WTC11 (cell line): ENCODE measurements at places on chromosomes 6 and 20.

- no peaks in the 10 kb centered on the region for H3K27me3 ChIP-seq
- H3K36me3 ChIP-seq, result peaks cover 3% of the 10 kb centered on the region
- H3K4me3 ChIP-seq, result no peak overlapping the region
- H3K4me1 ChIP-seq, result peaks cover 10% of the 10 kb centered on the region; the same call in 1 of the 2 replicates
- H3K27ac ChIP-seq, result no peak overlapping the region
Measured at GRCh38 chr6:169082817-169083507, 170.7 kb downstream of the THBS2 start.

- peaks cover 37% of the 10 kb centered on the region for H3K4me1 ChIP-seq
- no peak overlapping the region for H3K4me3 ChIP-seq
- H3K27me3 ChIP-seq, result no peaks in the 10 kb centered on the region
- H3K36me3 ChIP-seq, result peaks cover 9% of the 10 kb centered on the region; the same call in 1 of the 2 replicates
Measured at GRCh38 chr20:31674895-31675827, 37.4 kb downstream of the COX4I2 start.

DNA sequence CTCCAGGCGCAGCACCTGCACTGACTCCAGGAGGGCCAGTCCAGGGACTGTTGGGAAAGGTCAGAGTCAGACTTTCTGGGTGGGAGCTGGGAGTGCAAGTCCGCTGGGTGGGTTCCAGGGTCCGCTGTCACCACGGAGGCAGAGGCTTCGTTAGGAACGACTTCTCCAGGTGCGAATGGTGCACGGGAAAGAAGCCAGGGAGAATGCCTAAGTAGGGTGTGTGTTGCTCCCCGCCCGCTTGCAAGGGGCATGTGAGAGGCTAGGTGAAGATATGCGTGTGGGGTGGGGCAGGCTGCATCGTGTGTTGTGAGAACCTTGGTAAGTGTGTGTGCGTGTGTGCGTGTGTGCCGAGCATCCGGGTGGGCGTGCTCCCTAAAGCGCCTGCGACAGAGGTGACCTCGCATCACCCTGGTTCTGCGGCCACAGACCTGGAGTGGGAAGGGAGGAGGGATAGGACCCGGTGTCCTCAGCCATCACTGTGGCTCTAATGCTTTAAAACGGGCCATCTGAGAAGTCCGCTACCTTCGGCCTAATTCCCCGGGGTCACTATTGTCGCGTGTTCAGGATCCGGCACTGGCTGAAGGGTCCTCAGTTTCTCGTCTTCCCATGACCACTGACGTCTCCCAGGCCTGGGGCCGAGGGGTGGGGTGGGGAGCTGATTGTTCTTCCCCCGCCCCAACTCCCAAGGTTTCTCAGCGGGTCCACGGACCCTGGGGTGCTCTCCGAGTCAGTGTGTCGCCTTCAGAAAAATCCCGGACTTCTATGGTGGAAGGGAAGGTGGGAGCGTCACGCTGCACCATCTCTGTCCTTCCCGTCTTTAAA, 6.1 kb downstream of the SLC32A1 start:
- H3K4me3 ChIP-seq, result peak overlapping the region; percentile 74
- no peak overlapping the region for H3K27ac ChIP-seq
- H3K27me3 ChIP-seq, result peaks cover 99% of the 10 kb centered on the region
- no peaks in the 10 kb centered on the region for H3K36me3 ChIP-seq
- H3K4me1 ChIP-seq, result peaks cover 53% of the 10 kb centered on the region

DNA sequence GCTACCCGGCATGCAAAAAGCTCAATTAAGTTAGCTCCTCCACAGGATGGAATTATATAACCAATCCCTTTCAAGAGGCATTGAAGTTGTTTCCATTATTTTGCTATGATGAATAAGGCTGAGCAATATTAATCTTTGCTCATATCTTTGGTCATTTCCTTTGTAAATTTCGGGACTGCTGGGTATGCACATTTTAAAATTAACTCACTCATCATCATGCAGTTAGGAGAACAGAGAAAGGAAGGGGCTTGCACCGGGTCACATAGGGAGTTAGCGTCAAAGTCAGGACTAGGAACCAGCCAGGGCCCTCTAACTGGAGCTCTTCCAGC, 430 bp upstream of the FAM110A start:
- H3K27ac ChIP-seq, result no peak overlapping the region
- peak overlapping the region; percentile 76 for H3K4me3 ChIP-seq
- peaks cover 4% of the 10 kb centered on the region for H3K36me3 ChIP-seq
- DNase-seq, result no peak
- H3K27me3 ChIP-seq, result peaks cover 20% of the 10 kb centered on the region

GRCh38 chr6:105178110-105178509, 1.7 kb downstream of the POPDC3 start:
- H3K27me3 ChIP-seq, result peaks cover 33% of the 10 kb centered on the region
- no peak overlapping the region for H3K27ac ChIP-seq
- H3K4me1 ChIP-seq, result peaks cover 26% of the 10 kb centered on the region

GRCh38 chr20:40218316-40218969, 470.6 kb downstream of the MAFB start:
- peaks cover 11% of the 10 kb centered on the region for H3K4me1 ChIP-seq
- H3K27me3 ChIP-seq, result no peaks in the 10 kb centered on the region
- no peak overlapping the region for H3K27ac ChIP-seq
- no peak for DNase-seq

GRCh38 chr6:49606721-49607390, 29.8 kb downstream of the RHAG start:
- DNase-seq, result no peak
- no peak overlapping the region for H3K4me3 ChIP-seq
- no peaks in the 10 kb centered on the region for H3K36me3 ChIP-seq
- H3K4me1 ChIP-seq, result peaks cover 27% of the 10 kb centered on the region
- H3K27ac ChIP-seq, result no peak overlapping the region

- peaks cover 17% of the 10 kb centered on the region for H3K27me3 ChIP-seq
- no peaks in the 10 kb centered on the region for H3K36me3 ChIP-seq
- no peak for DNase-seq
- H3K4me1 ChIP-seq, result peaks cover 11% of the 10 kb centered on the region
- H3K4me3 ChIP-seq, result peak overlapping the region; percentile 84
Measured at GRCh38 chr6:96923400-96923799, 1.1 kb upstream of the KLHL32 start.

- peaks cover 7% of the 10 kb centered on the region for H3K36me3 ChIP-seq
- H3K4me1 ChIP-seq, result peaks cover 59% of the 10 kb centered on the region
- peak overlapping the region; percentile 72 for H3K27ac ChIP-seq
- DNase-seq, result peak; percentile 40
- H3K27me3 ChIP-seq, result peaks cover 6% of the 10 kb centered on the region; the same call in 1 of the 2 replicates
Measured at GRCh38 chr6:29680416-29680815, 536 bp downstream of the ZFP57 start.

- no peak overlapping the region for H3K27ac ChIP-seq
- H3K27me3 ChIP-seq, result peaks cover 2% of the 10 kb centered on the region
- H3K4me3 ChIP-seq, result no peak overlapping the region
- H3K4me1 ChIP-seq, result peaks cover 9% of the 10 kb centered on the region
- DNase-seq, result no peak
- no peaks in the 10 kb centered on the region for H3K36me3 ChIP-seq
Measured at GRCh38 chr20:58076405-58076804, 152.0 kb downstream of the ANKRD60 start.

GRCh38 chr20:61812121-61812844, 253.4 kb downstream of the TAF4 start:
- peaks cover 4% of the 10 kb centered on the region; the same call in 1 of the 2 replicates for H3K4me1 ChIP-seq
- H3K27ac ChIP-seq, result no peak overlapping the region
- H3K36me3 ChIP-seq, result no peaks in the 10 kb centered on the region
- no peak for DNase-seq

DNA sequence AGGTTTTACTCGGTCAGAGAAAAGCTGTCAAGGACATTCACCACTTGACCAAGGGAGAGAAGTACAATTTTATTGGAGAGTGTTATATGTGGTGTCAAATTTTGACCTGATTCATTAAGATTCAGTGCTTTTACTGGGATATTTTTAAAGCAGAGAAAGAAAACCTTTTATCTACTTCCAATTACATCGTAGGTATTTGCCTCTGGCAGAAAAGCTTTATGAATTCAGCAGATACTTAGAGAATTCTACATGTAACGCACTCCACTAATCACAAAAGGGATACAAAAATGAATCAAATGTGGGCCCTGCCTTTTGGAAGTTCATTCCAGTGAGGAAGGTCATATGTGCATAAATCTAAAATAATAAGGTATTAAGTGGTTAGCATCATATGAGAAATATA, 133.7 kb downstream of the STXBP5 start:
- H3K4me1 ChIP-seq, result 0 out of 2 replicates have a peak, but pooled peaks cover 2% of the 10 kb centered on the region
- no peaks in the 10 kb centered on the region for H3K36me3 ChIP-seq
- no peak overlapping the region for H3K4me3 ChIP-seq

- no peak for DNase-seq
- H3K27ac ChIP-seq, result no peak overlapping the region
- no peaks in the 10 kb centered on the region for H3K27me3 ChIP-seq
- H3K36me3 ChIP-seq, result no peaks in the 10 kb centered on the region
- no peak overlapping the region for H3K4me3 ChIP-seq
- peaks cover 18% of the 10 kb centered on the region for H3K4me1 ChIP-seq
Measured at GRCh38 chr6:129684323-129684884, 25.6 kb downstream of the ARHGAP18 start.

DNA sequence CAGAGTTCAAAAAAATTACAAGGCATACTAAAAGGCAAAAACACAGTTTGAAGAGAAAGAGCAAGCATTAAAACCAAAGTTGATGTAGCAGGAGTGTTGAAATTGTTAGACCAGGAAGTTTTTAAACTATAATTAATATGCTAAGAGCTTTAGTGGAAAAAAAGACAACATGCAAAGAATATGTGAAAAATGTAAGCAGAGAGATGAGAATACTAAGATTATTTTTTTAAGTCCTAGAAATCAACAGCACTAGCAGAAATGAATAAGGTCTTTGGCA, 192.6 kb downstream of the ERMARD start:
- no peak for DNase-seq
- no peaks in the 10 kb centered on the region for H3K4me1 ChIP-seq
- H3K36me3 ChIP-seq, result peaks cover 3% of the 10 kb centered on the region; the same call in 1 of the 2 replicates
- peaks cover 23% of the 10 kb centered on the region for H3K27me3 ChIP-seq
- no peak overlapping the region for H3K27ac ChIP-seq

DNA sequence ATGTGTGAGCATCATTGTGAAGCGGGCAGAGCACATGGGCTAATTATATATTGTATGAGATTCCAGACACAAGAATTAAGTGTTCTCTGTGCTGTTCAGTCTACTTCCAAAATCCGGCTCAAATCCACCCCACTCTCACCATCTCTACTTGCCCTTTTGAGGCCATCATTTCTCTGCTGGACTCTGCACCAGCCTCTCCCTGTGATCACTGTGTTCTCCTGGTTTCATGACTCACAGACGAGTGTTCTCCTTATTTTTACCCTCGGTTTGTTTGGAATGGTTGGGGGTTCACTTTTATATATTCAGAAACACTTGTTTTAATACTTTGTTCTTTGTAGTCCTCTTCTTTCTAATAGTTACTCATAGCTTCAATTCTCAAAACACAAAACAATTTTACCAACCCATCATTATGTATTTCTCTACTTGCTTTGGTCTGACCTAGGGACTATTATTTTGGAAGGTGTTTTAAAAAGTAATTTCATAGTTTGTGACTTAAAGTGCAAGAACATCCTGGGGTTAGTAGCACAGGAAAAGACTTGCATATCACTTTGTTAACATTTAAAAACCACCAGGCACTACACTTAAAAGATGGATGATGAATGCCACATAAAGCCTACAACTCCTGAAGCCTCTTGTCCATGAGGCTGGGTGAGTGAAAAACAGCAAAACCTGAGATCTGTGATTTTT, 82.7 kb downstream of the UST start:
- H3K4me1 ChIP-seq, result peaks cover 65% of the 10 kb centered on the region
- peak overlapping the region; percentile 24; the same call in 1 of the 2 replicates for H3K27ac ChIP-seq
- H3K4me3 ChIP-seq, result no peak overlapping the region
- peaks cover 10% of the 10 kb centered on the region for H3K36me3 ChIP-seq
- no peaks in the 10 kb centered on the region for H3K27me3 ChIP-seq

DNA sequence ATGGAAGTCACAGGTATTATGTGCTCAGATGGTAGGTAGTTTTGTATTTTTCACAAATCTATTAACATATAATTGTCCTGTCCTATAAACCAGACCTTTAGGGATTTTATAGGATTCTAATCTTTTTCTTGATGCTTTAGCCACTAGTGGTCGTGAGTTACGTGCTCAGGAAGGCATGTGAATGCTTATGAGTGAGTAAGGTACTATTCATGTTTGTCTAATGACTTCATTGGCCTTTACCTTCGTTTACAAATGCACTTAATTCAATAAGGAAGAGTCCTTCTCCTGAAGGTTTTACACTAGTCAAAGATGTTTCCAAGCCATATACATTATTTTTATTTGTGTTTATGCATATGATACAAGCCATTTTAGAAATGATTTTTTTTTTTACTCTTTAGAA, 23.0 kb downstream of the PACRG start:
- H3K36me3 ChIP-seq, result no peaks in the 10 kb centered on the region
- peaks cover 5% of the 10 kb centered on the region; the same call in 1 of the 2 replicates for H3K4me1 ChIP-seq
- H3K4me3 ChIP-seq, result no peak overlapping the region
- no peaks in the 10 kb centered on the region for H3K27me3 ChIP-seq
- H3K27ac ChIP-seq, result no peak overlapping the region

GRCh38 chr6:71349395-71349794, 60.8 kb downstream of the OGFRL1 start:
- no peaks in the 10 kb centered on the region for H3K27me3 ChIP-seq
- H3K27ac ChIP-seq, result no peak overlapping the region
- no peak overlapping the region for H3K4me3 ChIP-seq
- H3K36me3 ChIP-seq, result no peaks in the 10 kb centered on the region

DNA sequence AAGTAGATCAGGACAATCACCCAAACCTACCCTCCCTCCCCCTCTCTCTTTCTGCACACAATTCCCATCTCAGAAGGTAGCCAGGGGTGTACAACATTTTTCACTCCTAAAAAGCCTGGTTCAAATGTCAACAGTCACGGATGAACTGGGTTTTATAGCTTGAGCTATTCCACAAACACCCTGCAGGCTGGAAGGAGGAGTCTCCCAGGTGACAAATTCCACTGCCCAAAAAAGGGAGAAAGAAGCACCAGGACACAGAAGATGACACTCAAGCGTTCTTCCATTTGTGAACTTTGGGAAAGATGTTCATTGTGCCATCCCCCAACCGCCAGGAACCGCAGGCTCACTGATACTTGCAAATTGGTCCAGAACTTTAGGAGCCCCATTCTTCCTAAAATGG, 111.5 kb upstream of the NFATC2 start:
- DNase-seq, result no peak
- H3K27ac ChIP-seq, result no peak overlapping the region
- peaks cover 3% of the 10 kb centered on the region for H3K4me1 ChIP-seq
- no peaks in the 10 kb centered on the region for H3K27me3 ChIP-seq
- no peaks in the 10 kb centered on the region for H3K36me3 ChIP-seq

- H3K36me3 ChIP-seq, result no peaks in the 10 kb centered on the region
- H3K27me3 ChIP-seq, result no peaks in the 10 kb centered on the region
- no peaks in the 10 kb centered on the region for H3K4me1 ChIP-seq
Measured at GRCh38 chr20:2858591-2858990, 14.7 kb upstream of the PTPRA start.

- no peaks in the 10 kb centered on the region for H3K36me3 ChIP-seq
- no peak overlapping the region for H3K4me3 ChIP-seq
- no peaks in the 10 kb centered on the region; the same call in none of the 2 replicates for H3K27me3 ChIP-seq
Measured at GRCh38 chr20:58021481-58021880, 207.0 kb downstream of the ANKRD60 start.
